ENCODE measurements at places on chromosomes 2 and 18.

DNA sequence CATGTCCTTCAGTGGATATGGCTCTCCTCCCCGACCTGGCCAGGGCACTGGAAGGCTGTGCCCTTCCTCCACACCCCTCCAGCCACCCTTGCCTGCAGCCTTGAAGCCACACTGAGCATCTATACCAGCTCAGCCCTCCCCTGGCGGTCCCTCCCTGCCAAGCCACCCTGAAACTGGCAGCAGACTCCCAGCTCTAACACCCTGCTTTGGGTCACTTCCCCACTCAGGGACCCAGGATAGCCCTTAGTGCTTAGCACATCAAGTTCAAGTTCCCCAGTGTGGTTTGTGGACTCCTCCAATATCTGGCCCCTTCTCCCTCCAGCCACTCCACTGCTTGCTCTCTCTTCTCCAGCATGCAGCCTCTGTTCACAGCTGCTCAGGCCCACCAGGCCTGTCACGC is 89.4 kb downstream of the TNS1 start:
- no peak for DNase-seq

DNA sequence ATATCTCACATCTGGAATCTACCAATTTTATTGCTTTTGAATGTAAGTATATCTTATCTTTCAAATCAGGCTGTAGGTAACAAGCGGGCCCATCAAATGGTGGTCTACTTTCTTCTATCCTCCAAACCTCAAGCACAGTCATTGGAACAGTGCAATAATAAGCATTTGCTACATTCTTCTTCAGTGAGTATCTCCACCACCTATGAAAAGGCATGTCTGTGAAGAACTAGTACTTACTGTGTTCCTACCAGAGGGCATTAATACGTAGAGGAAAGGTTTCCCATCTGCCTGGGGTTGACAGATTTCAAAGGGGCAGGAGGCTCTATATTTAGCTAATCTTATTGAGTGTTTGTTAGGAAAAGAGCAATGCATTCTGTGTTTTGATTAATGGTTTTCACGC is 411.1 kb downstream of the NCKAP5 start:
- DNase-seq: no peak

DNA sequence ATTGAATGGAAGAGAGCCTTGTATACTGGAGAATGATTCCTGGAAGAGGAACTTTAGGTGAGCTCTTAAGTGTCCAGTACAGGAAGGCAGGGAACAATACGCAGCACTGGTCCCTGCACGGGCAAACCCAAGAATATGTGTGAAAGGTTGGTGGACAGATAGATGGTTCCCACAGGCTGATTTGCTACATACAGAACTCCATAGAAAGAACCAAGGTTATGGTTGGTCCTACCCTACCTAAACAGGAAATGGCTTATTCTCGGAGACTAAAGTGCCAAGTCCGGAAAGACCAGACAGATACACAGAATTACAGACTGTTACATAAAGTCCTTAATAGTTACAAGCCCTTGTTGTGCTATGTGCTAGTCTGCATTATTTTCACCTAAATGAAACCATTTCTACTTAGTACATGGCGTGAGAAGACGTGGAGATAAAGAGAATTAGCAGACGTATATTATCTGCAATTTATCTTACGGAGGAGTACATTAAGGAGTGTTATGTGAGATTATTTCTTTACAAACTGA is 1.2 kb downstream of the REV1 start:
- no peak for DNase-seq

DNA sequence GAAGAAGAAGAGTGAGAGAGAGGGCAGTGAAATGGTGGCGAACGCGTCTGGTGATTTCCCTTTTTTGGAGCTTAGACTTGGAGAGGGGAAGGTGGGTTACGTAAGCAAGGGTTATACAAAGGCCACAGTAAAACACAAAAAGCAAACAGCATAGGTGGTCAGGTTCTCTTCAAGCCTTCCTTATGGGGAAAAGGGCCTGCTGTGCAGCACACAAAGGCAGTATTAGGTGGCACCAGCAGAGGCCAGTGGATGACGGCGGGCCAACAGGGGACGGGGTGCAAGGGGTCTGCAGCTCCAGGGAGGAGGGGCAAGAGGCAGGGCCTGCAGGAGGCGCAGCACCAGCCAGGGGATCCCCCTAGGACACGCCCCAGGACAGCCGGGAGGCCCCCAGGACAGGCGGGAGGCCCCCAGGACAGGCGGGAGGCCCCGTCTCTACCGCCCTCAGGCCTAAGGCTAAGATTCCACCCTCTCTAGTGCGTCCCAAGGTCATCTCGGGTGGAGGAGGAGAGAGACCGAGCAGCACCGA is 32.6 kb upstream of the NPC1 start:
- DNase-seq: no peak

GRCh38 chr2:45986509-45986908 is 310.7 kb upstream of the EPAS1 start:
- no peak for DNase-seq

GRCh38 chr18:1149709-1150108 is 245.0 kb downstream of the ADCYAP1 start:
- DNase-seq: no peak

DNA sequence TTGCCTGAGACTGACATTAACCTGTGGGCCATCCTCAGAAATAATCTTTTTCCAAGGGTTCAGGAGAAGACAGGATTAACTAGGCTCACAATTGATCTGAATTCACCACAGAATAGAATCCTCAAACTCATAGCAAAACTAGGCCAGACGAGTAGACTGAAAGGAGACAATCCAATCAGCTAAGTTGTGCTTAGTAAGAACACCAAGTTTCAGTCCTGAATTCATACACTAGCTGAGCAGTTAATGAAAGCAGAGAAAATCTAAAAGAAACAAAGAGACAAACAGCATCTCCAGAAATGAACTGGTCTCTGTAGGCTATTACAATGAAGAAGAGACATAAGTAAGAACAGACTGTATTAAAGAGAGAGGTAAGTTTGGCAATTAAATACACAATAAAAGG is 89.5 kb downstream of the GORASP2 start:
- DNase-seq: no peak

GRCh38 chr2:63789338-63790020 is 52.2 kb upstream of the UGP2 start:
- DNase-seq: no peak

DNA sequence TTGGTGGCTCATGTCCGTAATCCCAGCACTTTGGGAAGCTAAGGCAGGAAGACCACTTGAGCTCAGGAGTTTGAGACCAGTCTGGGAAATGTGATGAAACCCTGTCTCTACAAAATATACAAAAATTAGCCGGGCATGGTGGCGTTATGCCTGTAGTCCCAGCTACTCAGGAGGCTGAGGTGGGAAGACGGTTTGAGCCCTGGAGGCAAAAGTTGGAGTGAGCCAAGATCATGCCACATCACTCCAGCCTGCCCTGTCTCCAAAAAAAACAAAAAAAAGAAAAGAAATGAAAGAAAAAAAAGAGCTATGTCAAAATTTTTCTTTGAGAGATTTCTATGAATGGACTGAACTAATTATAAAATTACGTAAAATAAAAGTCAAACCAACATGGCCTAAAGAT is 34.7 kb downstream of the ROCK2 start:
- no peak for DNase-seq

GRCh38 chr18:27921392-27921791 is 255.5 kb downstream of the CDH2 start:
- DNase-seq: no peak

DNA sequence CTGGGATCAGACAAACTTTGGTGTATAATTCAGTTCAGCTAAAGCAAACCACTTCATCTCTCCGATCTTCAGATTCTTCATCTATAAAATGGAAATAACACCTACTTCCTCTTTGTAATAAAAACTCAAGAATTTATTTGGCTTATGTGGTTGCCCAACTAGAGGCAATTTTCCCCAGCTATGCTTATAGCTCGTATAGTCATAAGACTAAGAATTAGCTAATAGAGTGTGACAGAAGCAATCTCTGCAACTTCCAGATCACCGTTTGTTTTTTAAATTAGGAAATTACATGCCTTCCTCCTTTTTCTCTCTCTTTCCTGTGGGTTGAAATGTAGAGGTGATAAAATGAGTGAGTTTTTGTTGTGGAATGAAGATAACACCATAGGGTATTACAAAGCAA is 35.3 kb upstream of the KCNF1 start:
- DNase-seq: no peak

GRCh38 chr2:88027697-88028389 is 11.5 kb upstream of the RNU2-63P start:
- no peak for DNase-seq

DNA sequence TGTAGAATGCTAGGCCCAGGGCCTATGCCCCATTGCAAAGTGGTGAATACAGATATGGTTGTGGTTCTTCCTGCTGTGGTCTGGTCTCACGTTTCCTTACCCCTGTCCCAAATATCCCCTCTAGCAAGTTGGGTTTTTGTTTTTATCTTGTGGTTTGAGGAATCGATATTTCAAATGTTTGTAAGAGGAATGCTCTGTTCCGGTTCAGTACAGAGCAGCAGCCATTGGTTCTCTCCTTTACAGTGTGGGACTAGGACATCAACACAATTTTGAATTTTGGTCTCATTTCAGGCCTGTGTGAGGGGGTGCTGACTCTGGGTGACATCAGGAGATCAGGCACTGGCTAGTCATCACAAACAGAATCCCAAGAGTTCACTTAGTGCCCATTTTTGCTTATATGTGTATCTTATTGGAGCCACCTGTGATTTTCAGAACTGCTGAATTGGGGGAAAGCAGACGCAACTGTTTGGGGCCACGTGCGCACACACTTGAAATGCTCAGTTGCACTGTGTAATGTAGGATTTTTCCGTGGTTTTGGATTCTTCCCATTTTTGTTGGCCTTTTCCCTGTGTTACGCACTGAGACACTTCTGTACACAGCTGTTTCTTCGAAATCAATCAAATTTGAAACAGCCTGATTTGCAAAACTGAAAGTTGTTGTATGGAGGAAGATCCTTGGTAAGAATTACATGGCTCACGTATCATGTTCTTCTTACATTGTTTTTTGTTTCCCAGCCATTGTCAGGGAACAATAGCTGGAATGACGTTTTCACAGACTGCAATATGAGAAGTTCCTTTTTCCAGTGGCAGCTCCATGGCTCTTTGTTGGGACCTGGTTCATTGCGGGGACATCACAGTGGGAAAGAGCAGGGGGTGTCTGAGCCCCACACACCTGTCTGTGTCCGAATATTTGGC is 8.6 kb downstream of the SH3BP4 start:
- DNase-seq: peak; percentile 52

DNA sequence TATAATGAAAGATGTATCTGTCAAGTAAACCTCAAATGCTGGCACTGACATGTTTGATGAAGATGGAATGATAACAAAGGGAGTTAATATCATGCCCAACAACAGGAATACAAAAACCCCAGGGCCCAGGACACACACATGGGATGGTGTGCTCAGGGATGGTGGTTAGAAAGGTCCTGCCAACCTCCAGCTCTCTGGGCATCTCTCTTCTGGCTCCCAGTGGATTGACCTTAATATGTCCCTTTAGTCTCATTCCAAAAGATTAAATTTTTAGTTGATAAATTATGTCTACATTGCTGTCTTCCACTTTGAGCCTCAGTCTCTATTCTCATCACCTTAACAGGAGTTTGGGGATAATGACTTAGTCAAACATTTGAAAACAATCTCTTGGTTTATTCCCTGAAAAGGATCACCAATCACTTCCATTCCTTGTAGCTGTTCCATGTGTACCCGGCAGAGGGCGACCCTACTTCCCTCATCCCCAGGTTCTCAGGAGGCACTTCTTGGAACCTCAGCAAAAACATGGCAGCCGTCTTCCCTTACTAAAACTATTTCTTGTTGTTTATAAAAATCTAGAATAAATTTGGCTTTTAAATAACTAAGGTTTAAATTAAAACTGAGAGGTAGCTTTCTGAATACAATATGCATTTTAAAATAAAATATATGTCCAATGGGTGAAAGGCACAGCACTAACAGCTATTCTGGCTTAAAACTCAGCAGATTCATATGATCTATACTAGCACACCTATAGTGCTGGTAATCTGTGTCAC is 29.6 kb downstream of the MCEE start:
- DNase-seq: no peak

GRCh38 chr2:208571764-208572131 is 165.2 kb downstream of the PTH2R start:
- DNase-seq: no peak

GRCh38 chr2:179595284-179595683 is 266.1 kb downstream of the ZNF385B start:
- DNase-seq: no peak

- DNase-seq: no peak
Measured at GRCh38 chr18:51739044-51739666, 541.7 kb upstream of the MEX3C start.

GRCh38 chr18:64287926-64288325 is 139.0 kb upstream of the LINC00305 start:
- no peak for DNase-seq

- DNase-seq: no peak
Measured at GRCh38 chr2:189517847-189518535, 62.6 kb downstream of the SLC40A1 start.

GRCh38 chr18:24272229-24272525 is 125.4 kb downstream of the OSBPL1A start:
- DNase-seq: no peak

GRCh38 chr2:3399829-3400228 is 20.3 kb downstream of the TRAPPC12 start:
- no peak for DNase-seq

DNA sequence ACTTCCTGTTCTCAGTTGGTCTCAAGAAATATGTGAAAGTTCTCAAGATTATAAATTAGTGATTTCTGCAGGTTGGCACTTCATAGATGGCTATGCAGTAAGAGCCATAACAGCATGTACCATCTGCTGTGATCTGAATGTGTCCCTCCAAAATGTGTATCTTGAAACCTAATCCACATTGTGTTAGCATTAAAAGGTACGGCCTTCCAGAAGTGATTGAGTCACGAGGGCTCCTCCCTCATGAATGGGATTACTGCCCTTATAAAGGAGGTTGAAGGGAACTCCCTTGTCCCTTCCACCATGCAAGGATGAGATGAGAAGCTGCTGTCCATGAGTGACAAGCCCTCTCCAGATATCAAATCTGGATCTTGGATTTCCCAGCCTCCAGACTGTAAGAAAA is 45.0 kb downstream of the METTL4 start:
- DNase-seq: peak; percentile 3

DNA sequence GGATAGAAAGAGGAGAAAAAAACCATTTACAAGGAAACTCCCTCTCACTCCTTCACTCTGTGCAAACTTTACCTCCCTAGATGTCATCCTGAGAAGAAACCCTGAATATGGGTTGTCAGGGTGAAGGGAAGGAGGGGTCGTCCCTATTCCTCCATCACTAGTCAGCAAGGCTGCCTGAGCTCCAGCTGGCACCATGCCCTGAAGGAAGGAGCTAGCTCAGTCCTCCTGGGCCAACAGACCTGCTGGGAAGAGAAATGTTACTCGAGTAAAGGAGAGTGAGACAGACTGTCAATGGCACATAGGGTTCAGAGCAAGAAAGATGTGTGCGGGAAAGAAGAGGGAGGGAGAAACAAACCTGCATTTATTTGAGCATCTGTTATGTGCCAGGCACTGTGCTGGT is 18.3 kb upstream of the EPAS1 start:
- no peak for DNase-seq

GRCh38 chr2:154226931-154227330 is 355.2 kb downstream of the GALNT13 start:
- DNase-seq: no peak

- no peak for DNase-seq
Measured at GRCh38 chr2:189594305-189594704, 13.7 kb upstream of the SLC40A1 start.
